ENCODE measurements at places on chromosomes 13 and 19.

- DNase-seq = no peak
Observed at GRCh38 chr19:21472507-21472906, 32.9 kb upstream of the ZNF429 start.

DNA sequence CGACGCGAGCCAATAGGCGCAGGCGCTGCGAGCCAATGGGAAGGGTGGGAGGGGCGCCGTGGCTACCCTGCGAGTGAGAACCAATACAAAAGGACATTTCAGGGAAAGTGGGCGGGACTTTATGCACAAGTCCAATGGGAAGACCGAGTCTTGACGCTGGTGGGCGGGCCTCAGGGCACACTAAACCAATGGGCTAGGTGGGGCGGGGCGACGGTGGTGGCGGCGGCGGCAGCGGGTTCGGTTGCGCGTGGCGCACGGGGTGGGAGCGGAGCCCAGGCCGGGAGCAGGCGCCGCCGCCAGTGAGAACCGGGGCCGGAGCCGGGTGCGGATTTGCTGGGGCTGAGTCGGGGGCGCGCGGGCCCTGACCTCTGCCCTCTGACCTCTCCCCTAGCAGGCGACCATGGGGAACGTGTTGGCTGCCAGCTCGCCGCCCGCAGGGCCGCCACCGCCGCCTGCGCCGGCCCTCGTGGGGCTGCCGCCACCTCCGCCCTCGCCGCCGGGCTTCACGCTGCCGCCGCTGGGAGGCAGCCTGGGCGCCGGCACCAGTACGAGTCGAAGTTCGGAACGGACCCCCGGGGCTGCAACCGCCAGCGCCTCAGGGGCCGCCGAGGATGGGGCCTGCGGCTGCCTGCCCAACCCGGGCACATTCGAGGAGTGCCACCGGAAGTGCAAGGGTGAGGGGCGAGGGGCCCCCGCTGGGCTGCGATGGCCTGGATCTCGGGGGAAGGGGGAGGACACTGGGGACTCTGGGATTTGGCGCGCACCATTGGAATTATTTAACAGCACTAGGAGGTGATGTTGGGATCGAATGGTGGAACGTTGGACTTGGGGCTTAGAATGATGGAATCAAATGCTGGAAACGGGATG, at the start of gene TOMM40:
Gene TOMM40, plus strand, starts transcription at position 239 of the 867 bp plus-strand sequence. Its CDS starts 162 bp downstream, at position 401.
- DNase-seq = peak; percentile 100

DNA sequence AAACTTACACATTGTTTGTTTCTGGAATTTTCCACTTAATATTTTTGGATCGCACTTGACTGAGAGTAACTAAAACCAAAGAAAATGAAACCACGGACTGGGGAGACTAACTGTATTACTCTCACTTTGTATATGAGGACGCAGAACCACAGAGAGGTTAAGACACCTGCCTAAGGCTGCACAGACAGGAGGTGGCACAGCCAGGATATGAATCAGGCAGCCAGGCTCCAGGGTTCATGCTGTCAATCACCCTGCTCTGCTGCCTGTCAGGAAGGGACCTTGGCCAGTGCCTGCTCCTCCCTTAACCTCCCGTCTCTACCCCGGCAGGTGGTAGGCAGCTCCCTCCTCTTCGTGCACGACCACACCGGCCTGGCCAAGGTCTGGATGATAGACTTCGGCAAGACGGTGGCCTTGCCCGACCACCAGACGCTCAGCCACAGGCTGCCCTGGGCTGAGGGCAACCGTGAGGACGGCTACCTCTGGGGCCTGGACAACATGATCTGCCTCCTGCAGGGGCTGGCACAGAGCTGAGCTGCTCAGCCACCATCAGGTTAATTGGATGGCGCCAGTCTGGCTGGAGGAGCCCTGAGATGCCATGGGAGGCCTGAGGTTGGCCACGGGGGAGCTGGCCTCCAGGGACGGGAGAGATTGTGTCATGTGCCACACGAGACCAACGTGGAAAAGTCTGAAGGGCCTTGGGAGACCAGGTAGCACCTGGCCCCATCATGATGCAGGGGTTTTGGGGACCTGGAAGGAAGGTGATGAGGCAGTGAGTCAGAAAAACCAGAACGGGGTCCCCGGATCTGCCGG, 11.0 kb downstream of the ACTMAP start:
- no peak for DNase-seq

DNA sequence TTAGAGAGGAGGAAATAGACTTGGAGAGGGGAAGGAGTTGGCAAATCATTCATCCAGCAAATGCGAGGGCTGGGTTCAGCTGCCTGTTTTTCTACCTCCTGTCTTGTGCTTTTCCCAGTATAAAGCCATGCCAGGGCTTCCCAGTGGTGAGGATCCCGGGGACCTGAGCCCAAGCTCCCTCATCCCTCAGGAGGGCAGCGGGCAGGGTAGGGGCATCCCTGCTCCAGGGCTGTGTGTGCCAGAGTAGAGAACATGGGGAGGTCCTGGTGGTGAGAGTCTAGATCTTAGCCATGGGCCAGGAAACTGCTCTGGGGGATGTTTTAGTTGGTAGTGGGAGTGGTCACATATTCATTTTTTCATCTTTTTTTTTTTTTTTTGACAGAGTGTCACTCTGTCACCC, 43.6 kb downstream of the GPR12 start:
- no peak for DNase-seq

DNA sequence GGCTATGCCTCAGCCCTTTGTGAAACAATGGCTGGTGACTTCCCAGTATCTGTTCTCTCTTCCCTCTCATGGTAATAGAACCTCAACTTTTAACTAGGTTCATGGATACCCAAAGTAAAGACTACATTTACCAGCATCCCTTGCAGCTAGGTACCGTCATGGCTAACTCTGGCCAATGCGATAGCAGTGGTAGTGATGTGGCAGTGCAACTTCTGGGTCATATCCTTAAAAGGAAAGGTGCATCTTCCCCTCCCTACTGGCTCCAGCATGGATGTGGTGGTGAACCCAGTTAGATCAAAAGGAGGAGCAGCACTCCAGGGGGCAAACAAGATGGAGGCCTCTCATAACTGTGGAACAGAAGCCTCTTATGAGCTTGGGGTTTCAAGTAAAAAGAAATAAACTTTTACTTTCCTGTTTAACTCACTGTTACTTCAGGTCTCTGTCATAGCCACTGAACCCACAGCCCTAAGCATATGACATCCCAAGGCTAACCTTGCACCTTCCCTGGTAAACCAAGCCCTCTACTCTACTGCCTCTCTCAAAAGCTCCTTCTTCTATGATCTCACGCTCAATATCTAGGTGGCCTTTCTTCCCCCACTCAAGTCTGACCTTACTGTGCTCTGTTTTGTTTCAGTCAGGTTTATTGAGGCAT, 104.4 kb downstream of the DOCK9 start:
- DNase-seq = no peak

- DNase-seq = no peak
Observed at GRCh38 chr13:27481766-27482165, 31.4 kb upstream of the MTIF3 start.

DNA sequence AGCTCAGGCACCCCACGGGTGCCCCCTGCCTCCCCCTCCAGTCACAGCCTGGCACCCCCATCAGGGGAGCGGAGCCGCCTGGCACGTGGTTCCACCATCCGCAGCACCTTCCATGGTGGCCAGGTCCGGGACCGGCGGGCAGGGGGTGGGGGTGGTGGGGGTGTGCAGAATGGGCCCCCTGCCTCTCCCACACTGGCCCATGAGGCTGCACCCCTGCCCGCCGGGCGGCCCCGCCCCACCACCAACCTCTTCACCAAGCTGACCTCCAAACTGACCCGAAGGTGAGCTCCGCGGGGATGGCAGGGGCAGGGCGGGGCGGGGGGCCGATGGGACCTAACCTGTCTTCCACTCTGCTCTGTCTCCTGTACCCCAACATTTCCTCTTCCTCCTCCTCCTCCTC, 25.0 kb downstream of the CKM start:
- DNase-seq = no peak
